ENCODE measurements at places on chromosomes 7 and 10.

DNA sequence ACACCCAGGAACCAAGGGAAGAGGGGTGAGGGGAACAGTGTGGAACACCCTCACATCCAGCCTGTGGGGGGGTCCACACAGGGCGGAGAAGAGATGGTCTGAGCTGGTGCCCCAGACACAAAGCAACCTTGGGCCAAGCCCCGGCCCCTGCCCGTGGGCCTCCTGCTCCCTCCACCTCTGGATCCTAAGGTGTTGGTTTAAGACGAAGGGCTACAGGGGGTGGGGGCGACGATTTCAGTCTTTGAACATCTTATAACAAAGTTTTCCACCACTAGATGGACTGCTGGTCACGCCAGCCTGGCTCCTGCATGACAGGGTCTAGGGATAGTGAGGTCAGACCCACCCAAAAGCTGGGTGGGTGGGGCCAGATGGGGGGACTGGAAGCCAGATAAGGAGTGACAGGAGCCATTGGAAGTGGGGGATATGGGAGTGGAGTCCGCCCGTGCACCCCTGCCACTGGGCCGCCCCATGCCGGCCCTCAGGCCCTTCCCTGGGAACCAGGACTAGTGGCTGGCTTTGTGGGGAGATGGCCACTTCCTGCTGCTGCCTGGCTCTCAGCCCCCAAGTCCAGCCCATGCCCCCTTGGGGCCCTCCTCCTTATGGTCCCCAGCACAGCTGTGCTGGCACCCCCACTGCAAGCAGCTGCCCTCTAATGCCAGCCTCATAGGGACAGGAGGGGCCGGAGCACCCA is 98.4 kb downstream of the RGS10 start:
- no peak for DNase-seq

- no peak for DNase-seq
Observed at GRCh38 chr10:80471001-80471400, 16.9 kb downstream of the TSPAN14 start.

DNA sequence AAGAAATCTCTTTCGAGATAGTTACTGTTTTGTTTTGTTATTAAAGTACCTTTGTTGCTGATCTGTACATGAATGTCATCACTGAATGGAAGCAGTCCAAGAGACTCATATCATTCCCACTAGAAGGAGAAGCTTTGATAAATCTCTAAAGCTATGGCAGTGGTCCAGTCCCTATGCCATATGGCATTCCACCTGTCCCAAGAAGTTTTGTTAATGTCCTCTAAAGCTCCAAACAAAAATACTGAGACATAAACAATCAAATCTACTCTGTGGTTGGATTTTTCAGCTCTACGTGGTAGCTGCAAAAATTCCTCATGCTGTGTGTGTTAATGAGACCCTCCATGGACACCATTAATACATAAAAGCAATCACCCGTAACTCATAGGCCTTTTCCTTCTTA is 94.1 kb downstream of the LRRN3 start:
- DNase-seq = no peak

GRCh38 chr7:43325595-43325994 is 213.1 kb downstream of the HECW1 start:
- no peak for DNase-seq

DNA sequence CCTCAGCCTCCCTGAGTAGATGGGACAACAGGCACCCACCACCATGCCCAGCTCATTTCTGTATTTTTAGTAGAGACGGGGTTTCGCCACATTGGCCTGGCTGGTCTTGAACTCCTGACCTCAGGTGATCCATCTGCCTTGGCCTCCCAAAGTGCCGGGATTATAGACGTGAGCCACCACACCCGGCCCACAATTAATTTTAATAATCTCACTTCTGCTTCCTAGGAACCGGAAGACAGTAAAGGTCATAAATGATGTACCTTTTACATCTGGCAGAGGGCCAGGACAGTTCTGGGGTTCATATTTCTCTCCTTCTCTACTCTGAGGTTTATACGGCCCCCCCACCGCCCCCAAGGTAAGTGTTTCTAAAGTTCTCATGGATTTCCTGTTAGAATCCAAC is 31.2 kb upstream of the AOAH start:
- no peak for DNase-seq

DNA sequence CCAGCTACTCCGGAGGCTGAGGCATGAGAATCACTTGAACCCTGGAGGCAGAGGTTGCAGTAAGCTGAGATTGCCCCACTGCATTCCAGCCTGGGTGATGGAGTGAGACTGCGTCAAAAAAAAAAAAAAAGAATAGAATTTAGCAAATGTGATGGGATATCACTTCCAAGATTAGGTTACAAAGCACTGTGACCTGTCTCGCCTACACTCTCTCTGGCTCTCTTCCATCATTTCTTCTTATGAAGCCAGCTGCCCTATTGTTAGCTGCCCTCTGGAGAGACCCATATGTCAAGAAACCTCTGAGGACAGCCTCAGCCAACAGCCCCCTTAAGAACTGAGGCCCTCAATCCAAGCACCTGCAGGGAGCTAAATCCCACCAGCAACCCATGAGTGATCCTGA is 28.2 kb downstream of the ARHGAP21 start:
- peak; percentile 3 for DNase-seq

DNA sequence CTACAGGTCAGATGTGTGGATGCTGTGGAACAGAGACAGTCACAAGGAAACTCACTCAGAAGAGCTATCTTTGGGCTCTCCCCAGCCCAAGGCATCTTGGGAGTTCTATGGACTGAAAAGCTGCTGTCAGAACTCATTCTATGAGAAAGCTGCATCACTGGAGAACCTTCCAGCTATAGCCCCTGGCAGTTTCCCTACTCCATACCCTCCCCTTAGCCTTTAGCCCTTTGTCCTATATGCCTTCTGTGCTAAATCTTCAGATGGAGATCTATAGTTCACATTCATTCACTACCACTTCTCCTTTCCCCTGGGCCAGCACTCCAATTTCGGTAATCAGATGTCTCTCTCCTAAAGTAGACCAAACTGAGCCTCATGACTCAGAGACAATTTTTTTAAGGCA is 6.9 kb downstream of the WNT8B start:
- no peak for DNase-seq

GRCh38 chr7:39631736-39632308 is 8.4 kb downstream of the RALA start:
- DNase-seq = no peak

DNA sequence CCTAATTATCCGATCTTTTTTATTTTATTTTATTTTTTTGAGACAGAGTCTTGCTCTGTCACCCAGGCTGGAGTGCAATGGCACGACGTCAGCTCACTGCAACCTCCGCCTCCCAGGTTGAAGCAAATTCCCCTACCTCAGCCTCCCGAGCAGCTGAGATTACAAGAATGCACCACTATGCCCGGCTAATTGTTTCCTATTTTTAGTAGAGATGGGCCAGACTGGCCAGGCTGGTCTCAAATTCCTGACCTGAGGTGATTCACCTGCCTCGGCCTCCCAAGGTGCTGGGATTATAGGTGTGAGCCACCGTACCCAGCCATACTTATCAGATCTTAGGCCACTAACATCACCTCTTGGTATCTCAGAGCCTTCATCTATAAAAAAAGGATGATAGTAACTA is 4.9 kb downstream of the SLC25A13 start:
- no peak for DNase-seq

DNA sequence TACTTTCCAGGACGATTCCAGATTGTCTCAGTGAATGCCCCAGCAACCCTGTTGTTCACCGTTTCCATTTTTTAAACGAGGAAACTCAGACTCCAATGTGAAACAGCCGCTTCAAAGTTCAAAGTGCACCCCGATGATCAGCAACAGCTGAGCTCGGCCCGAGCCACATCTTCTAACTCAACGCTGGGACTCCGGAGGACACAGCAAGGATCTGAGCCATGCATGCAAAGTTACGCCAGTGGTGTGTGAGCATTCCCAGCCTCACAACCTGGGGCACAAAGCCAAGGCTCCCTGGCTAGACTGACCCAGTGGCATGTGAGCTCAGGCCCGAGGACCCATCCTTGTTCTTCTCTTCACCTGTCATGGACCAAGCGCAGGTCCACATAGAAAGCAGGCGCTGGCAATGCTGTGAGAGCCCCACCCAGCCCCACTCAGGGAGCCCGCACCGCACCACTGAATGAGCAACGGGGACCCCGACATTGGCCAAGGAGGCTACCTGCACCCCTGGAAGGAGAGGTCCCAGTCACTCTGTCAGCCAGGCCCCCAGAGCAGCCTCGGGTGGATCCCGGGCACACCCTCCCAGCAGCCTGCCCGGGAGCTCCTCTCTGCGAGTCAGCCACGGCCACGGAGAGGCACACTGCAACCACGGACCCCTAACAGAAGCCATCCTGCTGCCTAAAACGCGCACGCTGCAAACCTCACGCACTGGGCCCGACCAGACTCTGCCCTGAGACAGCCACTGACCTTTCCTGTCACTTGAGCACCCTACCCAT is 82.9 kb downstream of the MAD1L1 start:
- no peak for DNase-seq

- no peak for DNase-seq
Observed at GRCh38 chr10:87635498-87636312, 24.0 kb upstream of the PAPSS2 start.

DNA sequence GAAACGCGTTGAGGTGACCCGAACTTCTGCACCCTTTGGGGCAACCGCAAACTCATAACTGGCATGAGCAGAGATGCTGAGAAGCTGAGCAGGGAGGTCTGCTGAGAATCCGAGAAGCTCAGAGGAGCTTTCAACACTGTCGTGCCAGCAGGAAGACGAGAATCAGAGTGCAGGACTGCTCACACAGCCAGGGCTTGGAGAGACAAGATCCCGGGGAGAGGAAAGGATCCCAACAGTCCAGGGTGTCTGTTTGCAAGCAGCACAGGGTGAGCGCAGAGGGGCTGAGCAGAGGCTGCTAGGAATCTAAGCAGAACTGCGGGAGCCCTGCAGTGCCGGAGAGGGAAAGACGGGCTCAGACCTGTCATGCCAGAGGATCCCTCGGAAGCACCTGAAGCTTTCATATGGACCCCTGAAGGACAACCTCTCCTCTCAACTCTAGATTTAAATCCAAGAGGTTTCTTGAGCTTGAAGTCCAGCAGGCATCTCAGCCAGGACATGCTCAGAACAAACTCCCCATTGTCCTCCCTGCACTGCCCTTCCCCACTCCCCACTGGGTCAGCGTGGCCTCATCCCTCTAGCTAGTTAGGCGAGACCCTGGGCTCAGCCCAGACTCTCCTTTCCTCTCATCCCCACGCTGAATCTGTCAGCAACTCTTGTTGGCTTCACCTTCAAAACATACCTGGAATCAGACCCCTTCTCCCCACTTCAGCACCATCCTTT is 40.7 kb downstream of the FOXL3 start:
- DNase-seq = no peak

- DNase-seq = no peak
Observed at GRCh38 chr7:587767-588166, 68.1 kb upstream of the PDGFA start.

DNA sequence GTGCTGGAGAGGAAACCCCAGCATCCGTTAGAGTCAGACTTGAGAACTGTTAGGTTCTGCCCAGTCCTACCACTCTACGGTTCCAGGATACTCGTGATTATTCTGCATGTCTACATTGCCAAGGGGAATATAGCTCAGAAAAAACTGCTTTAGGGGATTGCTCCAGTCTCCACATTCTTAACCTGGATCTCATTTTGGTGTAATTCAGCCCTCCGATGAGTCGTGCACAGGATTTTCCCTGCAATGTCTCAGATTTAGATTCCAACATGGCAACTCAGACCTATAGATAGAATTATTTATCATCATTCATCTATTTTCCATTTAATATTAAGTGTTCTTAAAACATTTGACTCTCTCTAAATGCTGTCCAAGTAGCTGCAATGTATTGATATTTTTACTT is 121.1 kb upstream of the ZEB1 start:
- DNase-seq = no peak

DNA sequence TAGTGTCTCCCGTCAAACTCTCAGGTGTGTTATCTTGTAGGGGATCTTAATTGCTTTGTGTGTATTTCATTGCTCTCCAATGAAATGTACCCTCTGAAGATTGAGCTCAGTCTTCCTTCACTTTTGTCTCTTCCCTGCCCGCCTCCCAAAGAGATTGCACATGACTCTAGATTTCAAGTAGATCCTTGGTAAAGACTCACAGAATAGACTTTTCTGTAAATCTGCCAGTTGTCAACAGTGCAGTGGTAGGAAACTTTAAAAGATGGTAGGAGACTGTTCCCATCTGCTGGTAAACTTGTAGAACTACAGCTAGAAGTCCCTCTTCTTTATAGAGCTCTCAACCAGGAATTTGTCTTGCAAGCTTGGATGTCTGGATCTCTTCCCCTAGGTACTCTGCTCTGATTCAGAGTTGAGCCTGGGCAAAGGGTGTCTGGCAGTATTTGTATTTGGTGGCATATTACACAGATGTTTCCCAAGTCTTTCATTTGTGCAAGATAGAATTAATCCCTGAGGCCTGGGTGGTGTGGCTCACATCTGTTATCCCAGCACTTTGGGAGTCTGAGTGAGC is 9.6 kb downstream of the CCL26 start:
- peak; percentile 83 for DNase-seq

GRCh38 chr7:105674200-105674920 is 93.1 kb upstream of the EFCAB10 start:
- peak; percentile 38 for DNase-seq

GRCh38 chr10:49323171-49323895 is 24.4 kb downstream of the C10orf71 start:
- no peak for DNase-seq

- DNase-seq = no peak
Observed at GRCh38 chr10:23201837-23202236, 9.7 kb downstream of the PTF1A start.

GRCh38 chr7:134778941-134779740 is at the start of gene CALD1:
Gene CALD1, plus strand, starts transcription at chr7:134779634. Its CDS starts 88,100 bp downstream, at chr7:134867734.
- DNase-seq = no peak

DNA sequence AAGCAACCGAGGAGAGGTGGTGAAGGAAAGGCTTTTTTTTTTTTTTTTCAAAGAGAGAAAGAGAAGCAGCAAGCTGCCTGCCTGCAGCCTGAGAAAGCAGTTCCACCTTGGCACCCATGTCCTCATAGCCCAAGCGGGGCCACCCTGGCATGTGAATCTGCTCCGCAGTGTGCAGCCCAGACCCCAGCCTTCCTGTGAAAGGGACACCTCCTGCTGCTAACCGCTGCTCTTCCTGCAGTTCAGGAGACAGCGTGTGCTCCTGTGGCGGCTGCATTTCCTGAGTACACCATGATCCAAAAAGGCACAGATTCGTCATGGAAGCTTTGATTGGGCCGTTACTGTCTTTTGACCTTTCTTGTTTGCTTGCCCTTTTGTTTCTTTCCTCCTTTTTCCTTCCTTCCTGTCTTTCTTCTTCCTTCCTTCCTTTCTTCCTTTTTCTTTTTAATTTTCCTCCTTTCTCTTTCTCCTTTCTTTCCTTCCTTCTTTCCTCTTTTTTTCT is 38.1 kb downstream of the IKZF1 start:
- peak; percentile 17 for DNase-seq

GRCh38 chr10:44997105-44997748 is 3.5 kb upstream of the ZNF22 start:
- no peak for DNase-seq

- no peak for DNase-seq
Observed at GRCh38 chr10:55509168-55509567, 708.1 kb upstream of the PCDH15 start.
